Cardiac septum (tissue), 1 donor: ENCODE measurements at places on chromosomes 7 and 10.

DNA sequence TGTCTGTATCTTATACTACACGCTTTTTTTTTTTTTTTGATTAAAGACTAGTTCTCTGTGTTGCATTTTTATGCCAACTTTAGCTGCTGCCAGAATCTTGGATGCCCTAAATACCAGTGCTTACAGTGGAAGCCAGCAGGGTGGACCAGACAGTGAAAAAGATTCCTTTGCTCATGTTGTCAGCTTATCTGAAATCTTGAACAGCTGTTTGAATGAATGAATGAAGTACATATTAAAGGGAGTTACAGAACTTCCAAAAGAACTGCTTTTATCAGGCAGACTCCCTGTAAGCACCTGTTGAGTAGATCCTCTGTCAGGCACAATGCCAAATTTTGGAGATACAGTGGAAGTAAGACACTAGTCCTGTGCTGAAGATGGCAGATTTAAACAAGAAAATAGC, 184.9 kb downstream of the PPP1R9A start:
- DNase-seq: no peak

- DNase-seq: no peak
Observed at GRCh38 chr10:48234787-48235186, 39.7 kb downstream of the FRMPD2 start.

- no peak for DNase-seq
Observed at GRCh38 chr7:43642897-43643630, 60.2 kb downstream of the STK17A start.

DNA sequence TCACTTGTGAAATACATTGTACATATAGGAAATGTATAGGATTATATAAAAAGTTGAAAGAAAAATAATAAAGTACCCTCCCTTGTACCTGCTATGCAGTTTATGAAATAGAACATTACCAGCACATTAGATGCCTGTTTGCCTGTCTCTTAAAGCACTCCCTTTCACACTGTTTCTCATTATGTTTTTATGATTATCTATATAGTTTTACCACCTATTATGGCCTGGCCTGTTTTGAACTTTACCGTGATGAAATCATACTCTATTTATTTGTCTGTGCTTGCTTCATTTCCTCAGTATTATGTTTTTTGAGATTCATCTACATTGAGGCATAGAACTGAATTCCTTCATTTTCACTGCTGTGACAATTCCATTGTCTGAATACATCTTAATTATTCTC, 41.1 kb downstream of the DGKB start:
- DNase-seq: no peak

DNA sequence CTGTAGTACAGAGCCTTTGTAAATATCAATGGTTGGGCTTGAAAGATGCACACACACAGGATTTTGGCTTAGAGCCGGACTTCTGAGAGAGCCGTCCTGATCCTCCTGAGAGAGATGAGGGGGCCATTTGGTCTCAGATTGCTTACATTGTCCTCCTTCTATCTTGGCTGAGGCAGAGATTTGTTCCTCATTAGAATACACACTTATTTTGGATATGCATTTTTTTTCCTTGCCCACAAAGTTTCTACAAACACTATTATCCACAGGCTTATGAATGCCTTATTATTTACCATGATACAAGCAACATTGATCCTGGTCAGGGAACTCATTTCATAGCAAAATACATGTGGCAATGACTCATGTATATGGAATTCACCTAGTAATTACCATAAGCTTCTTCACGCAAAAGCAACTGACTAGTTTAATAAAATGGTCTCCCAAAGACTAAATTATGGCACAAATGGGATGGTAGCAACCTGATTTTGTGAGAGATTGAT, 175.3 kb downstream of the MDFIC start:
- no peak for DNase-seq

- DNase-seq: no peak
Observed at GRCh38 chr7:157855452-157856213, 518.8 kb downstream of the DNAJB6 start.

- DNase-seq: no peak
Observed at GRCh38 chr10:114662646-114663217, 4.7 kb upstream of the ABLIM1 start.

GRCh38 chr10:46559231-46559671, 2.8 kb upstream of the GPRIN2 start:
- DNase-seq: peak; percentile 72

- DNase-seq: no peak
Observed at GRCh38 chr10:112775381-112775780, 174.7 kb upstream of the TCF7L2 start.

DNA sequence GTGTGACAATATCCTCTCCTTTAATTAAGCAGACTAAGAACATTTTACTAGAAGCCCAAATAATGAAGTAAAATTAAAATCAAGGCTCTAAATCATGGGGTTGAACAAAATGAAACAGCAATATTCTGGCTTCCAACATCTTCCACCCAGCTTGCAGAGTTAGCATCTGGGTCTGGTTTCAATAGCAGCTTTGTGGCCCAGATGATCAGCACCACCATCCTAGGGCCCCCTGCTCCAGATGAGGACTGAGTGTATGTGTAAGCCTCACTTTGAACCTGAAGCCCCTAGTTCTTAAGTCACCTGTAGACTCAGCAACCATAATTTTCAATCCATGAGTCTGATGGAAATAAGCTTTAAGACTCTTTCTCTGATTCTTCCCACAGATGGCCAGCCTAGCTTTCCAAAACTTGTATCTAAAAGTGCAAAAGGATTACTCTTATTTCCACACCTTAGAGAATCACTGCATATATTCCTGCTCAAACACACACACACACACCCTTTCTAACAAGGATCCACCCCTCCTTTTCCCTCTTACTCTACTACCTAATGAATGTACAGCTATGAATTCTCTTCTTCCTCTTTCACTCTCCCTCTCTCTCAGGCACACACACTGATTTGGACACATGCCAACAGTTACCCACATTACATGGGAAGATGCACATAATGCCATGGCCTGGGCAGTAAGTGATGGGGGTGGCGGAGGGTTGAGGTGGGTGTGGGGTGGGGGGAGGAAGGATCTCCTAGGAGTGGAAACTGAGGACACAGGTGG, 3.5 kb downstream of the DENND11 start:
- DNase-seq: no peak

- no peak for DNase-seq
Observed at GRCh38 chr7:106016331-106016730, 53.3 kb downstream of the CDHR3 start.

DNA sequence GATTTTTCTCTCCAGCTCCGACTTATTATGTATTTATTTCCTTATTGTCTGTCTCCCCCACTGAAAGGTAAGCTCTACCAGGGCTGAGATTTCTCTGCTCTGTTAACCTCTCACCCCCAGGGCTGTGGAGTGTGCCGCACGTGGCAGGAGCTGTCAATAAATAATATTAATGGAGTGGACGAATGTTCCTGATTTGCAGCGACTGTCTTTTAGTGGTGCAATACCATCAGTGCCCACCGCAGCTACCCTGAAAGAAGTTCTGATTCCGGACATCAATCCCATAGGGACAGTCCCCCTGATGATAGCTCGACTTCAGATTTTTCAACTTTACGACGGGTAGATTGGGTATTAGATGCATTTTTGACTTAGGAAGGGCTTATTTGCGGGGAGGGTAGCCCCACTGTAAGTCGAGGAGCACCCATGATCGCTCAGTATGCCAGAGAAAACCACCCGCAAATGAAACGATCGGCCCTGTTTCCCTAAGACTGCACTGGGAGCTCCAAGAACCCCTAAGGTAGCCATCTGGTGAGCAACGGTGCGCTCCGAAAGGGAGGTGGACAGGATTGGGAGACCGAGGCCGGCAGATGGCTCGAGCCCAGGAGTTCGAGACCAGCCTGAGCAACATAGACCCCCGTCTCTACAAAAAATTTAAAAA, 986 bp upstream of the PPP2R2D start:
- no peak for DNase-seq

DNA sequence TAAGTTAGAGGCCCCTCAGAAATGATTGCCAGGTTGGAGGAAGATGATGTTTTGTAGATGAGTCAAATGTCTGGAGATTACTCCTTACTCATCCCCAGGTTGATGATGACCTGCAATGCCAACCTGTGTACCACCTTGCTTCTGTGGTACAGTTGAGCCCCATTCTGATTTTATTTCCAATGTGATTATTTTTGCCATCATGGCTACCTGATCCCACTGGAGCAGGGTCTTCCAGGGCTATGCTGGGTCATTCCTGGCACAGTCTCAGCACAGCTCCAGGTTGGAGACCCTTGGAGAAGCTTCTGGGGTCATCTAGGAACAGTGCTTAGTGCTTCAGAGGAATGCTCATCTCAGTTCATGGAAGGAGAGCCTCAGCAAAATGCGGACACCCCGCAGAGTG, 34.3 kb downstream of the LRRC18 start:
- DNase-seq: no peak

DNA sequence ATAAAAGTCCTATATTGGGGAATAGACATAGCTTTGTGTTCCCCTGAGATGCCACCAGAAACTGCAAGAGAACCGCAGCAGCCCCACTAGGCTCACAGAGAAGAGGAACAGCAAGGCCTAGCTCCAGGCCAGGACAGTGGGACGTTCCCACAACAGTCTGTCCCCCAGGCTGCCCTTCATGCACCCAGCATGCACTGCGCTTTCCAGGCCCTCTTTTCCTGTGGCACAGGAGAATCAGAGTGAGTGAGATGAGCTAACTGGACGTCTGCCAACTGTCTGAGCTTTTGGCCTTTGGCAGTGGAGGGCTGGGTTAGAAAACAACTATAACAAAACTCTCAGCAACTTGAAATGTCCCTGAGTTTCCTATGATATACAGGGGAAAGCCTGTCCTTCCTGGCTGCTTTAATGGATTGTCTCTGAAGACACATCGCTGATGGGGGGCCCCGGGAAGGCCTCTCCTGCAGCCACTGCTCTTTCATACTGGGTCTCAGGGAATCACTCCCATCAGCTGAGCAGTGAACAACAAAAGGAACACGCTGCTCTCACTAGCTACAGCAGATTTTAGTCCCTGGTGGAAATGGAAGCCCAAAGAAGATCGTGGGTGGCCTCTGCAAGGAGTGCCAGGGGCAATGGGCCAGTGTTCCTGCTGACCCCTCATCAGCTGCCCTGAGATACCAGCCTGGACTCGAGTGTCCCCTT, 53.5 kb downstream of the PODXL start:
- DNase-seq: peak; percentile 86

DNA sequence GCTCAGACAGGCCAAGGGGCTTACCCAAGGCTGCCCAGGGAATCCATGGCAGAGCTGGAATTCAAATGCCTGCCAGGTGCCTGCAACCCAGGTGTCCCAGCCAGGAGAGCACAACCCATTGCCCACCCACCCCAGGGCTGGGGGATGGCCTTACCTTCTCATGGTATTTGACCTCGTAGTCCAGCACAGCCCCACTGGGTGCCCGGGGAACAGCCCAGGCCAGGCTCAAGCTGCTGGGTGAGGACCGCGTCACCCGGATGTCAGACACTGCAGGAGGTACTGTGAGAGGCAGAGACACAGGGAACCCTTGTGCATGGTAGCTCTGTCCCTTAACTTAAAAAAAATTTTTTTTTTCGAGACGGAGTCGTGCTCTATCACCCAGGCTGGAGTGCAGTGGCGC, 9.0 kb downstream of the EPHB4 start:
- DNase-seq: no peak

DNA sequence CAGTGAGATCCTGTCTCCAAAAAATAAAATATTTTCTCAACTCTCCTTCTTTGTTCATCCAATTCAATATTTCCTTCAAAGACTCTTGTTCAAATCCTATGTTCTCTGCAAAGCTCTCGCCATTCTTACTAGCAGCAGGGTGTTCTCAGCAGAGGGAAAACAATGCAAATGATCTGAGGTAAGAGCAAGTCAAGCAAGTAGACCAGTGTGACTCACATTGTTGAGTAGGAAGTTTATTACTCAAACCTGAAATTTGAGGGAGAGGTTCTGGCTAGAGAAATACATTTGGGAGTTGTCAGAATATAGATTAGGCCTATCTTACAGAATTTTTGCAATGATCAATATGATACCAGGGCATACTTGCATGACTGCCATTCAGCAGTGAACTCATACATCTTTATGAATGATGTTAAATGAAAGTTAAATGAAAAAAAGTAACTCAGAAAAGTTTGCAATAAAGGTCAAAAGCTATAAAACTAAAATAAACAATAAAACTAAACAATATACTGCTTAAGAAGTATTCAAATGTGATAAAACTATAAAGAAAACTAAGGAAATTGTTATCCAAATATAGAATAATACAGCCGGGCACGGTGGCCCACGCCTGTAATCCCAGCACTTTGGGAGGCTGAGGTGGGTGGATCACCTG, 5.8 kb downstream of the IDE start:
- no peak for DNase-seq

DNA sequence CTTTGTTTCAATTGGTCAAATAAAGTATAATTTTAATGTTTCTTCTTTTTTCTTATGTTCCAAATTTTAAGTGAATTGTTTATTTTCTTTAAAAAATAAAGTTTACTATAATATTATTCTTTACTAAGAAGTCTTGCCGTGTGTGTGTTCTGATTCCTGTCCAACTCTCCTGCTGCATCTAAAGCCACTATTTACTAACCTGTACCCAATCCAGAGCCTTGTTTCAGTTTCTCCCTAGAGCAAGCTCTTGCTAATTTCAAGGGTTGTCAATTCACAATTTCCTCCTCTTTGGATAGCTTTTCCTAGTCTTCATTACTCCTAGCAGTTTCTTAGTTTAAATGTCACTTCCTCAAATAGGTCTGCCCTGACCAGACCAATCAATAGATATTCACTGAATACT, 314.9 kb upstream of the SEMA3A start:
- no peak for DNase-seq

DNA sequence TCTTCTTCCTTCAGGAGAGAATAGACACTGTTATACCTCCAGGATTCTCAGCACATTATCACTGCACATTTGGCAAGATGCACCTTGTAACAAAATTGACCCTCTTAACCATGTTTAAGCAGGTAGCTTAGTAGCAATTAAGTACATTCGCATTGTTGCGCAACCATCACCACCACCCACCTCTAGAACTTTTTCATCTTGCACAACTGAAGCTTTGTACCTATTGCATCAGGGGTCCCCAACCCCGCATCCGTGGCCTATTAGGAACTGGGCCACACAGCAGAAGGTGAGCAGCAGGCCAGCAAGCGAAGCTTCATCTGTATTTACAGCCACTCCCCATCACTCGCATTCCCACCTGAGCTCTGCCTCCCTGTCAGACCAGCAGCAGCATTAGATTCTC, 29.9 kb upstream of the SMURF1 start:
- DNase-seq: no peak

- no peak for DNase-seq
Observed at GRCh38 chr7:44982535-44982923, 3.7 kb upstream of the MYO1G start.
